ENCODE measurements at places on chromosomes 7 and 10.
A peak's percentile ranks its signal among the peaks of the same experiment; 100 is the strongest.

DNA sequence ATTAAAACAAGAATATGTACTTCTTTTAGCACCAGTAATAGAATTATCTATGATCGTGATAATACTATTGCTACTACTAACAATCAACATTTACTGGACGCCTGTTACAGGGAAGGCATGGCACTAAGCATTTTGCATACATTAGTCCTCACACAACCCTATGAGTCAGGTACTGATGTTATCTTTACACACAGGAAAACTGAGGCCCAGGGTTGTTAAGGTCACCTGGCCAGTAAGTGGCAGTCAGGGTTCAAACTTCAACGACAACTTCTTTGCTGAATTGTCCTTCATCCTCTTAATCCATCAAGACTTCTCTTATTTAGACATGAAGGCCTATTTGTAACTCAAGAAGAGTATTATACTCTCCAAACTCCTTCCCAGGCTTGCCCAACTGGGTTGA lies 41.9 kb upstream of the ACSL5 start:
- no peak for DNase-seq

DNA sequence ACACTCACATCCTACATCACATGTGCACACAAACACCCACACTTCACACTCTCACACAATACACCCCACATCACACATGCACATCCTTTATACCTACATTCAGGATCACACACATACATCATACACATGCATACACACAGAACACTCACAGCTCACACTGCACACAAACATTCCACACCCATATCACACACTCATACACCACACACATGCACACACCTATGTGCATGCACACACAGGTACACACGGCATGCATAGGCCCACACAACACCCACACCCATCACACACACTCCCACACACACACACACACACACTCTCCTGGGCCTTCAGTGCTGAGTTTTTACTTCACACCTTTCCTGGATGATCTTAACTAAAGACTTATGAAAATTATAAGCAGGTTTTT lies 220.5 kb downstream of the DNAJB6 start:
- DNase-seq: no peak

DNA sequence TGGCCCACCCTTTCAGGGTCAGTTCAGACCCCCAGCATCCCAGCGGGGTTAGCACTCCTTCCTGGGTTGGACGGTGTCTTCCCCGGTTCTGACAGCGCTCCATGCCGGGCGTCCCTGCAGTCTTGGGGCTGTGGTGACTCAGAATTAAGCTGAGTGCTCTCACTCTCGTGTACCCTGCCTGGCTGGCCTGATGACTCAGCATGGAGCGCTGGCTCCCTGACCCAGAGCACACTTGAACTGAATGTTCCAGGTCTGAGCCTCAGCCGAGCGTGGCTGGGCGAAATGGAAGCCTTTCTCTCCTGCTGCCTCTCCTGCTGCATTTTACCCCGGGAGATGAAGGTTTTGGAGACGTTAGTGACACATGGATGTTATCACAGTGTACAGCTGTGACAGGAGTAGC lies 7.1 kb downstream of the BAG3 start:
- peak; percentile 37 for DNase-seq

DNA sequence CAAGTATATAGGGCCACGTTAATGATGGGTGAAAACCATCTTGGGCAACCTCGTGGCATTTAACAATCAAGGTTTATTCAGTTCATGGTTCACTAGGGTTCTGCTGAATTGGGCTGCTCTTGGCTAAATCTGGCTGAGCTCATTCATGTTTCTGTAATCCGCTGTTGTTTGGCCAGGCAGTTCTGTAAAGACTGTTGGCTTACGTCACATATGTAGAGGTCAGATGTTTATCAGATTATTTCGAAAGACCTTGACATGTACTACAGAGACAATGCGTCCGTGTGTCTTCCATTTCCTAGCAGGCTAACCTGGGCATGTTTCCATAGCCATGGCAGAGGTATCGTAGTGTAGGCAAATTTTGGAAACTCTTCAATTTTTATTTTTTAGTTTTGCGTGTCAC lies 190.0 kb upstream of the ZWINT start:
- DNase-seq: no peak

DNA sequence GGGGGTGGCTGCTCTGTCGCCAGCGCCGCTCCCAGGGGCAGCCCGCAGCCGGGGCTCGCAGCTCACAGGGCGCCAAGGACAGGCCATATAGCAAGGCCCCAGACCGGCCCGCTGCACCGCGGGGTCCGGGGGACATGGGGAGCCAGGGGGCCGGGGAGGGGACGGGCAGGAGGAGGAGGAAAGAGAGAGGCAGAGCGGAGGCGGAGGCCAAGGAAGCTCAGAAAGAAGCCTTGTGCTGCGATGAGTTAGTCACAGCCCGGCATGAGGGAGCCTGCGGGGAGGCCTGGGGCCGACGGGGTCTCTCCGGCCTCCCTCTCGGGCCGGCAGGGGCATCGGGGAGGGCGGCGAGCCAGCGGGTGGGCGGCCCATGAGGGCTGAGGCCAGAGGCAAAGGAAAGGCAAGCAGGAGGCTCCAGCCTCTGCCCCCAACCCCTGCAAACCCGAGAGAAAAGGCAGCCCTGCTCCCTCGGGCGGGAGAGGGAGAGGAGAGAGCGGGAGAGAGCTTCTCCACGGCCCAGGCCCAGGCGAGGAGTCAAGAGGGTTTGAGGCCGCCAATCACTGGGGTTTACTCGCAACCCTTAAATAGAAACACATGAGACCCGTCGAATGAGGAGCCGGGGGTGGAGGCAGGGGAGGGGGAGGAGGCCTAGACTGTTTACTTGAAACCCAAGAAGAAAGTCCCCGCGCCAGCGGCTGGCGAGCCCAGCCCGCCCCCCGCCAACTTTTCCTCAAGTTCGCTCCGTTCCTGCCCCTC lies 167.9 kb downstream of the NEURL1 start:
- peak; percentile 81 for DNase-seq

- no peak for DNase-seq
These were observed 131.0 kb upstream of the NPY start for GRCh38 chr7:24152877-24153472.

DNA sequence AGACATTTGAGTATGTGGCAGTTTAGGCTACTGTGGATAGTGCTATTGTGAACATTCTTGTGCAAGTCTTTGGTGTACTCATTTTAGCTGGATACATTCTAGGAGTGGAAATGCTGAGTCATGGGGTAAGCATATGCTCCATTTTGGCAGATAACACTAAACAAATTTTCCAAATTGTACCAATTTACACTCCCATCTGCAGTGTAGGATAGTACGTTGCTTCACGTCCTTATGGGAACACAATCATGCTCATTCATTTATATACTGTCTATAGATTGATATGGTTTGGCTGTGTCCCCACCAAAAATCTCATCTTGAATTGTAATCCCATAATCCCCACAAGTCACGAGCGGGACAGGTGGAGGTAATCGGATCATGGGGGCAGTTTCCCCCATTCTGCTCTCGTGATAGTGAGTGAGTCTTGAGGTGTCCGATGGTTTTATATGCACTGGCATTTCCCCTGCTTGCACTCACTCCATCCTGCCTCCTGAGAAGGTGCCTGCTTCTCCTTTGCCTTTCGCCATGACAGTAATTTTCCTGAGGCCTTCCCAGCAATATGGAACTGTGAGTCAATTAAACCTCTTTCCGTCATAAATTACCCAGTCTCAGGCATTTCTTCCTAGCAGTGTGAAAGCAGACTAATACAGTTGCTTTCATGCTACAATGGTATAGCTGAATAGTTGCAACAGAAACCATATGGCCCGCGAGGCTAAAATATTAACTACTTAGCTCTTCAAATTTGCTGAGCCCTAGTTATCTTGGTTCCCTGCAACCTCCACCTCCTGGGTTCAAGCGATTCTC lies 25.6 kb downstream of the RNF216 start:
- no peak for DNase-seq

GRCh38 chr10:102419269-102420180 lies 940 bp upstream of the PSD start:
- peak; percentile 85 for DNase-seq

GRCh38 chr7:34165927-34166550 lies 260.7 kb downstream of the BMPER start:
- peak; percentile 75 for DNase-seq

GRCh38 chr10:88835096-88835909 lies 16.3 kb downstream of the ANKRD22 start:
- DNase-seq: peak; percentile 86

DNA sequence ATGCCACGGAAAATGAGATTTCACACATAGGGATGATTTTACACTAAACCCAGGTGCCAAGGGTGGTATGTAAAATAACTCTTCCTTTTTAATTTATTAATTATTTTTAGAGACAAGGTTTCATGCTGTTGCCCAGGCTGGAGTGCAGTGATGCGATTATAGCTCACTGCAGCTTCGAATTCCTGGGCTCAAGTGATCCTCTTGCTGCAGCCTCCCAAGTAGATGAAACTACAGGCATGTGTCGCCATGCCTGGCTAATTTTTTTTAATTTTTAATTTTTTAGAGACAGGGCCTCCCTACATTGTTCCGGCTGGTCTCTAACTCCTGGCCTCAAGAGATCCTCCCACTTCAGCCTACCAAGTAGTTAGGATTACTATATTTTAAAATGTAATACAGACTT lies 2.3 kb upstream of the CNNM1 start:
- DNase-seq: no peak

GRCh38 chr7:12705878-12706277 lies 18.4 kb downstream of the ARL4A start:
- no peak for DNase-seq

DNA sequence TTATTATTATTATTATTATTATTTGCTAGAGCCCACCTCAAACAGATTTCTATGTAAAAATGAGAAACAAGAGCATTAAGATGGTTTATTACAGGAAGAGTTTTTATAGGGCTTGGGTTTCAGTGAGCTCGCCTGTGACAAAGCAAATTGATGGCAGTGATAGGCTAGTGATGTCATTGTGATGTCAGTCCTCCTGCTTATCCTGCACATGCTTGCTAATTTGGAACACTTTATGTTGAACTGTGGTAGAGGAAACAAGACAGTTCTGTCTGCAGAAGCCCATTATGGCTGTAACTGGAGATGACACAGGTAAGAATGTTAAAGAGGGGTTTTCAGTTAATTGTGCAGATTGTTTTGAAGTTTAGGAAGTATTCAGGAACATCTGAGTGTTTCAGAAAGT lies 68.3 kb downstream of the CREM start:
- DNase-seq: no peak

DNA sequence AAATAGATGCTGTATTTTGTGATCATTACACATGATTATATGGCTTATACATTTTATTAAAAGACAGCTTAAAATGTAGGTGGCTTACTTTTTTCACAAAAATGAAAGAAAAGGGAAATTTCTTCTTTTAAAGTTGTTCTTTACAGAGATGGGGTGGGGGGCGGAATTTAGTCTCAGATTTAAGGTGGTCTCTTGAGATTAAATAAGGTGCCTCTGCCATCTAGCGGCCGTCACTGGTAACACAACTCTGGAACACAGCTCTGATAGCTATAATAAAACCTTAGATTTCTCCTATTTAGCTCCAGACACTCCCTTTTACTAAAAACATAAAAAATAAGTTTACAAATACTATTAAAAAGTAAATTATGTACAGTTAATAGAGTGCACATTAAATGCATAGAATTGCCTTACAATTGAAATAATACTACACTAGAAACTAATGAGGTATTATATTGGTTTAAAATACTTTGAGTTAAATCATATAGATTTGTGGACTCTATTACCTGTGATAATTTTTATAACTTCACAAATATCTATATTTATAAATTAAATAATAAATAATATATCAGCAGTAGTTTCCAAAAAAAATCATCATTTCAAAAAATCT lies 210.9 kb downstream of the DGKB start:
- peak; percentile 77 for DNase-seq

DNA sequence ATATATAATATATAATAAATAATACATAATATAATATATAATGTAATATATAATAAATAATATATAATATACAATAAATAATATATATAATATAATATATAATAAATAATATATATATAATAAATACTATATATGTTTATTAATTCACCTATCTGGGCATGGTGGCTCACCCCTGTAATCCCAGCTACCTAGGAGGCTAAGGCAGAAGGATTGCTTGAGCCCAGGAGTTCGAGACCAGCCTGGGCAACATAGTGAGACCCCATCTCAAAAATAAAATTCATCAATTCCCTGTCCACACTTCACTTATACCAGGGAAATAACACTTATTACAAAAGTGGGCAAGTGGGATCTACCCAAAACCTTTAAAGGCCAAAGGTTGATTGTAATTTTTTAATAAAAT lies 281.1 kb downstream of the PRPF18 start:
- DNase-seq: no peak

DNA sequence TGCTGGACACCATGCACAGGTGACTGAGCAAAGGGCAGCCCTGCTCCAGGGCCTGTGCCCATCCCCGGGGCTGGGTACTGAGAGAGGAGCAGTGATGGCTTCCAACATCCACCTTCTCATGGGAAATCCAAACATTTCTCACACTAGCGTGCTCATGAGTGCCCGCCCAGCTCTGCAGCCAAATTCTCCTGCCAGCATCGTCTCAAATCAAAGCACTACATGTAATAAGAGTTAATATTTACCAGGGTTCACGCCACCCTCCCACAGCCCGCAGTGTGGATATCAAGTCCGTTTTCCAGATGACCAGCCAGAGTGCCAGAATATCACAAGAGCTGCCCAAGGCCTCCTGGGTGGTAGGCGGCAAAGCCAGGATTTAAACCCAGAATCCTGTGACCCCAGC lies 12.1 kb downstream of the IL15RA start:
- DNase-seq: no peak

GRCh38 chr10:15150563-15150962 lies 17.9 kb downstream of the NMT2 start:
- no peak for DNase-seq

GRCh38 chr7:39383136-39383535 lies 183.1 kb upstream of the YAE1 start:
- DNase-seq: no peak

- peak; percentile 53 for DNase-seq
These were observed 34.9 kb downstream of the TAX1BP1 start for GRCh38 chr7:27774717-27775328.

GRCh38 chr7:131786204-131786603 lies 229.8 kb upstream of the PODXL start:
- no peak for DNase-seq

- DNase-seq: peak; percentile 87
These were observed 975.2 kb downstream of the SORCS1 start for GRCh38 chr10:106189292-106189691.

DNA sequence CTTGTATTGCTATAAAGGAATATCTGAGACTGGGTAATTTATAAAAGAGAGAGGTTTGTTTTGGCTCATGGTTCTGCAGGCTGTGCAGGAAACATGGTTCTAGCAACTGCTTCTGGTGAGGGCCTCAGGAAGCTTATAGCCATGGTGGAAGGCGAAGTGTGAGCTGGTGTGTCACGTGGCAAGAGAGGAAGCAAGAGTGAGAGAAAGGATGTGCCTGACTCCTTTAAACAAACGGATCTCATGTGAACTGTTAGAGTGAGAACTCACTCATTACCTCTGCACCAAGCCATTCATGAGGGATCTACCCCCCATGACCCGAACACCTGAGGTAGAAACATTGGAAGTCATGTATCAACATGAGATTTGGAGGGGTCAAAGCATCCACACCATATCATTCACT lies 7.7 kb upstream of the ITPRIP start:
- DNase-seq: no peak

- no peak for DNase-seq
These were observed 258.8 kb downstream of the AHR start for GRCh38 chr7:17557251-17557671.

GRCh38 chr10:78921895-78922294 lies 146.9 kb upstream of the ZMIZ1 start:
- no peak for DNase-seq
